Kidney epithelial cell (primary cell): ENCODE measurements at places on chromosomes 4 and X.

- DNase-seq, result no peak
Measured at GRCh38 chr4:83113429-83113786, 1.1 kb downstream of the PLAC8 start.

DNA sequence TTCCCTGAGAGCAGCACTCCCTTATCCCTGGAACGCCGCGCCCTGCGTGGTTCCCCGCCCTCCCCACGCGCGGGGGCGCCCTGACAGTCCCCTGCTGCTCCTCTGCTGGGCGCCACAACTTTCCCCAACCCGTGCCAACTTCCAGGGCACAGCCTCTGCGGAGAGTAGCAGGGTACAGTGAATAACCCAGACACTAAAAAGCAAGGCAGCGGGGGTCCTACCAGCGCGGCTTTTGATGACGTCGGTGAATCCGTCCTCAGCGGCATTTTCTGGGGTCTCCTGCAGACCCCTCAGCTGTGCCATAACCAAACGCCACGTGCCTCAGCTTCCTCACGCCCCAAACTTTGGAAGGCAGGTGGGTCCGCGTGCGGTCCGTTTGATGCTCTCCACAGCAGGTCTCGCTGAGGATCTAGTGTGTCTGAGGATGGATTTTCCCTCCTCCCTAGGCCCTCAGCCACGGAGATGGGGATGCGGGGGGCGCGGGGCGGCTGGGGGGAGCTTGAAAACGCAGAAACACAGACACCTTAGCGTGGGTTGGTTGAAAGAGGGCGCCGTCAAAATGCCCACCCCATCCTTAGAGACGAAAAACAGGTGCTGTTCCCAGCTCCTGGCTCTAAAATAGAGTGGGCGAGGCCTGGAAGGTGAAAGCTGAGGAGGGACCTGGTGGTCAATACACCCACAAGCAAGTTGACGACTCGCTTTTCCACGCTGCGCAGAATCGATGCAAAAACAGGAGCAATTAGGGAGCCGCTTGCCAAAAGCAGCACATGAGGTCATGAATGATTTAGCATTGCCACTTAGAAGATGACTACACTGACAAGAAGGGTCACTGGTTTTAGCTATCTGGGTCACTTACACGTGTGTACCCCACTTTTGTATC lies 405.6 kb downstream of the FAM47A start:
- no peak for DNase-seq

GRCh38 chr4:8882239-8882638 lies 10.6 kb upstream of the HMX1 start:
- no peak for DNase-seq

GRCh38 chrX:44935640-44936039 lies 62.7 kb downstream of the KDM6A start:
- no peak for DNase-seq

DNA sequence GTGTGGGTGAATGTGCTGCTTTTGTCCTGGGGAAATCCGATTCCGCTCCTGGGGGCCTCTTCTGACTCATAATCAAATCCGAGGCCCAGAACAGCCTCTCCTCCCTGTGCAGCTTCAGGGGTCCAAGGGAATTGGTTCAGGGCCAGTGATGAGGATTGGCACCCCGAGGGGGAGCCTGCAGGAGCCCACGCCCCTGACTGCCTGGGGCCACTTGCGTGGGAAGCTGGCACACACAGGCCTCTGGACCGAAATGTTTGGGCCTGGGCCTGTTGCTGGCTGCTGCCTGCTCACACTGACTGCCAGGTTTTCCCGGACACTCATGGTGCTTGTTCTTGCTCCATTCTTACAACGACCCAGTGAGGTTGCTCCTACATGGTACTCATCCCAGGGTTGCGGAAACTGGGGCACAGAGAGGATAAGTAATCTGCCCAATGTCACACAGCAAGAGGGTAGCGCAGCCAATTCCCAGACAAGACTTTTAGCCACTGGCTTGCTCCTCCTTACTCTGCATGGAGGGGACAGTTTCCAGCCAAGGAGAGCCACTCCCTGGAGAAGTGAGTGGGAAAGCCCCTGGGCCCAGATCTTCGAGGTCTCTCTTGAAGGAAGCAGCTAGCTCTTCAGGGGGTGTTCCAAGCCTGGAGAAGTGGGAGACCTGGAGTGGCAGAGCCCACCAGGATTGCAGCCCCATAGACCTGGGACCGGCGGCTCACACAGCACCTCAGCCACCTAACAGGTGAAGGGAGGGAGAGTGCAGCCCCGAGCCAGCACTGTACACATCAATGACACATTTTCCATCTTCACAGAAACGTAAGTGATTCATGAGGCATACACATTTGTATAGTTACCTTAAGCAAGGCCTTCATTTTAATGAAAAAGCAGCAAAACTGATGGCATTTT lies 20.3 kb downstream of the CFAP99 start:
- DNase-seq, result no peak

GRCh38 chrX:134631426-134632346 lies 26.6 kb downstream of the PLAC1 start:
- no peak for DNase-seq

- DNase-seq, result no peak
Measured at GRCh38 chrX:83510510-83511062, 2.5 kb downstream of the POU3F4 start.

DNA sequence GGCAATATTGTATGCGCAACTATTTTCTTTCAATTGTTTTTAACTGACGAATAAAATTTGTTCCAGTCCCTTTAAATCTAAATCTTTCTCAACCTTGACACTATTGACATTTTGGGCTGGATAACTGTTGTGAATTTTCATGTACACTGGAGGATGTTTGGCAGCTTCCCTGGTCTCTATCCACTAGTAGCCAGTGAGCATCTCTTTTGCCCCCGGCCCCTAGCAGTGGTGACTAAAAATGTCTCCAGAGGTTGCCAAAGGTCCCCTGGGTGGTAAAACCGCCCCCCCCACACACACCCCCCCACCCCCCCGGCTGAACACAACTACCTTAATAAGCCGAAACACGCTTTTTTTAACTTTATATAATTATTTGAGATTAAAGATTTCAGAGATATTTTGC lies 514 bp downstream of the FANCB start:
- no peak for DNase-seq
